ENCODE measurements at places on chromosomes 2 and 18. TPM values are rescaled to one million over a fixed set of nuclear protein-coding genes. Genes with fewer than 3 reads are reported as not detected.

- no peak for DNase-seq
- no peak overlapping the region for H3K4me3 ChIP-seq
- no peaks in the 10 kb centered on the region for H3K36me3 ChIP-seq
- H3K27me3 ChIP-seq = no peaks in the 10 kb centered on the region
These were observed 308.3 kb downstream of the MYCN start for GRCh38 chr2:16248571-16249105.

DNA sequence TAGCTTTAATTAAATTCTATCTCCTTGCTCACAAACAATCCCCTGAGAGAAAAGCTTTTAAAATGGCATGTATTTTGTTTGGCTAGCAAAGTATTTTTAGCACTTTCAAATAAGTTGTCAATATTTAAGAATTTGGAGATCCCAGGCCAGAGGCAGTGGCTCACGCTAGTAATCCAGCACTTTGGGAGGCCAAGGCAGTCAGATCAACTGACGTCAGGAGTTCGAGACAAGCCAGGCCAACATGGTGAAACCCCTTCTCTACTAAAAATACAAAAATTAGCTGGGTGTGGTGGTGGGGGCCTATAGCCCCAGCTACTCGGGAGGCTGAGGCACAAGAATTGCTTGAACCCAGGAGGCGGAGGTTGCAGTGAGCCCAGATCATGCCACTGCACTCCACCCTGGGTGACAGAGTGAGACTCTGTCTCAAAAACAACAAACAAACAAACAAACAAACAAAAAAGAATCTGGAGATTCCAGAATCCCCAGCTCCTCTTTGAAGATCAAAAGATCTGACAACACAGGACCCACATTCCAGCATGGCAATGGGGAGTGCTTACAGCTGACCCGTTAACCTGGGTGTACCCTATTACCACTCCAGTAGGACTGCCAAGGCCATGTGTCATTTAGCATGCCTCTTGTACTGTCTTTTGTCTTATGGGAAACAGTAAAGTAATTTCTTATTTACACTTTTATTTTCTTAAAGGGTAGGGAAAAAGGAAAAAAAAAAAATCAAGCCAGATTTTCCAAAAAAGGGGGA, 21.9 kb downstream of the SLC40A1 start:
- DNase-seq = no peak
- H3K27me3 ChIP-seq = no peaks in the 10 kb centered on the region
- H3K4me1 ChIP-seq = peaks cover 32% of the 10 kb centered on the region
- H3K4me3 ChIP-seq = no peak overlapping the region
- peak overlapping the region; percentile 49 for H3K27ac ChIP-seq

The POTEI gene
- total RNA-seq = 0.10 TPM

The C2orf78 gene
- total RNA-seq = not detected

GRCh38 chr2:126801473-126801872, 97.2 kb upstream of the TEX51 start:
- H3K36me3 ChIP-seq = no peaks in the 10 kb centered on the region
- no peak overlapping the region for H3K27ac ChIP-seq
- H3K27me3 ChIP-seq = no peaks in the 10 kb centered on the region
- DNase-seq = no peak

All from upper lobe of left lung (tissue), 6 donors.